ENCODE measurements at places on chromosomes 4 and X. TPM values are rescaled to one million over a fixed set of nuclear protein-coding genes. Genes with fewer than 3 reads are reported as not detected.

GRCh38 chr4:132614682-132615081 is 534.4 kb upstream of the PCDH10 start:
- no peak for DNase-seq

- DNase-seq, result no peak
These were observed 80.2 kb upstream of the BMP2K start for GRCh38 chr4:78695910-78696309.

DNA sequence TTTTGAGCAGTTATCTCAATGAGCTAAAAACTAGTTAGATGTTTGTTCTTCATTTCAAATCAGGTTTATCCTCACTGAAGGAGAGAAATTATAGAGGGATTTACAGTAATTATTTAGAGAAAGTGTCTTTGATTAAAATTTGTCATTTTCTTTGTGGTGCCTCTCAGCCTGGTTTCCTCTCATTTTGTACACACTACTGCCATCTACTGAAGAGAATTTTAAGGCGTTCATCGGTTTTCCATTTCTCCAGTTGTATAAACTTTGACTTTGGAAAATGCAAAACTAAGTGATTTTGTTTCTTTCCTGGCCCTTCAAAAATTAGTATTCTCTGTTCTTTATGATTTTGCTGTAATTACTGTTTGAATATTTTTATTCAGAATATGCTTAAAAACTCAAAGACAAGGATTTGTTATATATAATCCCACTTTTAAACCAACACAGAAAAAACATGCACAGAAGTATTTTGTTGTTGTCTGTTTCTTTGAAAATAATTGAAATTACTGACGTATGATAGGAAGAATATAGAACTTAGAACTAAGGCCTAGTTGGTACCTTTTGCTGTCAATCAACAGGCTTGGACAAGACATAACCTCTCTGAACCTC is 34.4 kb upstream of the ANXA3 start:
- DNase-seq, result no peak

GRCh38 chrX:97290199-97290598 is 406.5 kb downstream of the RPA4 start:
- DNase-seq, result no peak

DNA sequence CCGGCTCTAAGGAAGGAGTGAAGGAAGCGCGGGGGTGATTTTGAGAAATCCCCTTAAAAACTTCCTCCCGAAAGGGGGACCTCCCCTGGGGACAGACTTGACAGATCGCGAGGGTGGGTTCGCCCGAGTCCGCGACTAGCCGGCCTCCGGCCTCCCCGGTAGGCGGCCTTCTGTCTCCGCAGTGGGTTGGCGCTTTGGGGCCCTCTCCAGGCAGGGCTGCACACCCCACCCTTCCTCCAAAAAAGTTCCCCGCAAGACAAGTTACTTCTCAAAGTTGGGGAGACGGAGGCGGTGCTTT is 24.8 kb downstream of the HOPX start:
- DNase-seq, result peak; percentile 77

DNA sequence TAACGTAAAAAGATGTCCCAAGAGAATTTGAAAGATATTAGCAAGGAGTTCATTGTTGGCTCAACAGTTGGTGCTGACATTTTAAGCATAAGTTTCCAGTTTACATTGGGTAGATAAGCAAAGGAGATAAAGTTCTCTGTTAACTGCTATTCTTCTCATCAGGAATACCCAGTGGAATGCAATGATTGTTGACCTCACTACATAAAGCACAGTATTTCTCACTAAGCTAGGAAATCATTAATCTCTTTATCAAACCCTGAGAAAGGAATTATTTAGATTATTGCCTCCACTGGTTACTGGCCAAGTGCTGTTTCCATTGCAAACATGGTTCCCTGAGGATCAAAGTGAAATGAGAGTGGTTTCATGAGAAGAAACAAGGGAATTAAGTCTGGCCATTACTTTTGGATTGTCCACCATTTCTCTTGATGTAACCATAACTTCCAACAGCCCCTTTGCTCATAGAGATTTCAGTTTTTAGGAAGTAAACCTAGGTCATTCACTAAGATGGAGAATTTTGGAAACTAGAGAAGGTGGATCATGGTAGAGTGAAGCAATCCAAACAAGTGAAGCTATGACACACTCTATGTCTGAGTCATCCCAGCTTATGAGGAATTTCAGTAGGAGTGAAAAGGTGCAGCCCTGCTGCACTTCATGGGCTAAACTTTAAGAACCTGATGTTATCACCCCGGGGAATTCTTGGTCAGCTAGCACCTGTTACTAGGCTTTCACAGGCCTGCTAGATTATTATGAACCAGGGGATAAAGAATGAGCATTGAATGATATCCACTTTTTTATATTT is 163.4 kb downstream of the AREG start:
- DNase-seq, result no peak

GRCh38 chrX:148522006-148522405 is 21.6 kb downstream of the AFF2 start:
- no peak for DNase-seq

DNA sequence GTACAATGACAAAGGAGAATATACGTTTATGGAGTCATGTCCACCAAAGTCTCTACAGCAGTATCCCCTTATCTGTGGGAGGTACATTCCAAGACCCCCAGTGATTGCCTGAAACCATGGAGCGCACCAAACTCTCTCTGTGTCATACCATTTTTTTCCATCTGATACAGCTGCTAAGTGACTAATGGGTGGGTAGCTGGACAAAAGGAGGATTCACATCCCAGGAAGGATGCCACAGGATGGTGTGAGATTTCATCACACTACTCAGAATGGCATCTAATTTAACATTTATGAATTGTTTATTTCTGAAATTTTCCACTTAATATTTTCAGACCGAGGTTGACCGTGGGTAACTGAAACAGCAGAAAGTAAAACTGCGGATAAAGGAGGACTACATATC is 49.8 kb upstream of the AGA start:
- DNase-seq, result no peak

Gene LARP7
- total RNA-seq, result 47.6 TPM

Gene MAGEB2
- not detected for total RNA-seq

Gene ENPEP
- total RNA-seq, result 0.36 TPM

Measured in activated CD4-positive, alpha-beta T cell treated with anti-CD3 and anti-CD28 coated beads, Interleukin-2, amount 10 ng/mL, durations not matched to agents 24 days and 14 days (primary cell).